T47D (cell line): ENCODE measurements at places on chromosomes 5 and 9.

GRCh38 chr5:40321514-40321913 lies 358.2 kb upstream of the PTGER4 start:
- DNase-seq, result no peak

DNA sequence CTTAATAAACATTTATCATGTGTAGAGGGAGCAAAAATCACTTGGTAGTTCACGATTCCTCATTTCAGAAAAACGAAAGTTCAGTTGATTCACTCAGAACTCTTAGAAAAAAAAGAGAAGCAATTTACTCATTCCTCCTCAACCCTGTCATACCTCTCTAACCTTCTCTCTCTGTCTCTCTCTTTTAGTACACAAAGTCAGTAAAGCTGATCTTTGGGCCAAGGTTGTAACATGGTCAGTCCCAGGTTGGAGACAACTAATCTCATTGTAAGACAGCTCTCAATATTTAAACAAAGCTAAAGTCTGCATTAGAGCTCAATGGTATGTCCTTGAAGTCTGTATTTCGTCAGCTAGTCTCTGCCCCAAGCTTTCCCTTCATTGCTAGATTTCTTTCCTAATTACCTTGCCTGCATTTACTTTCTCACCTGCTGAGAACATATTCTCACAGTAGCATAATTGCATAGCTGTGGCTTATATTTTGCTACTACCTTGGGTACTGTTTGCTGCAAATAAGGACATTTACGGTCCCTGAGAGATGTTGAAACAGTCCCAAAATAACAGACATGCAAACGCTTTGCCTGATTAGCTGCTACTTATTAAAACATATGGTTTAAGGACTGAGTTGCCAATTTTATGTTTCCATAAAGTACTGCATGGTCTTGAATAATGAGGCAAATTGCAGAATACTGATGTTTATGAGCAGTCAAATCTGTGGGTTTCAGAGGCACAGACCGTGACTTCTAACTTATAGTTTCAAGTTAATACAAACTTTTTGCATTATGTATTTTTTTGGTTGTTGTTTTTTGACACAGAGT lies 138.3 kb downstream of the GPBP1 start:
- DNase-seq, result no peak

DNA sequence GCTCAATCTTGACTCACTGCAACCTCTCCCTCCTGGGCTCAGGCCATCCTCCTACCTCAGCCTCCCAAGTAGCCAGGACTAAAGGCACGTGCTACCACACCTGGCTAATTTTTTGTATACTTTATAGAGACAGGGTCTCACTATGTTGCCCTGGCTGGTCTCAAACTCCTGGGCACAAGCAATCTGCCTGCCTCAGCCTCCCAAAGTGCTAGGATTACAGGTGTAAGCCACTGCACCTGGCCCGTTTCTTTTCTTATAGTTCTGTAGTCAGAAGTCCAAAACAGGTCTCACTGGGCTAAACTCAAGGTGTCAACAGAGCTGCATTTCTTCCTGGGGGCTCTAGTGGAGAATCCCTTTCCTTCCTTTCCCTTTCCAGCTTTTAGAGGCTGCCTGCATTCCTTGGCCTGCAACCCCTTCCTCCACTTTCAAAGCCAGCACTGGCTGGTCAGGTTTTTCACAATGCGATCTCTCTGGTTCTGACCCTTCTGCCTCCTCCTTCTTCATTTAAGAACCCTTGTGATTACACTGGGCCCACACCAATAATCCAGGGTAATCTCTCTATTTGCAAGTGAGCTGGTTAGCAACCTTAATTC lies 16.3 kb downstream of the IRF1 start:
- DNase-seq, result no peak

DNA sequence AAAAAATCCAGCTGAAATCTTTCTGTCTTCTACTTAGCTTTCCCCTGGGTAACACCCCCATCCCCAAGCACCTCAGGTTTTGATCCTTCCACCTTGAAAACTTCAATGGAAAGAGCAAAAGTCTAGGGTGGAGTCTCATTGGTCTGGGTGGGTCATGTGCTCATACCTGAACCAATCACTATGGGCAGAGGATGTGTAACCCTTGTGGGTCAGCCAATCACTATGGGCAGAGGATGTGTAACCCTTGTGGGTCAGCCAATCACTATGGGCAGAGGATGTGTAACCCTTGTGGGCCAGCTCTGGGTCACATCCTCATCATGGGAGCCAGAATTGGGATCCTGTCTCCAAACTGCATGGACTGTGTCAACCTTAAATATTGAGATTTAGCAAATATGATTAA lies 18.5 kb downstream of the NAIF1 start:
- no peak for DNase-seq

- no peak for DNase-seq
Observed at GRCh38 chr5:132822650-132823480, 7.6 kb downstream of the SHROOM1 start.

GRCh38 chr5:170945275-170945674 lies 83.5 kb downstream of the RANBP17 start:
- DNase-seq, result no peak

DNA sequence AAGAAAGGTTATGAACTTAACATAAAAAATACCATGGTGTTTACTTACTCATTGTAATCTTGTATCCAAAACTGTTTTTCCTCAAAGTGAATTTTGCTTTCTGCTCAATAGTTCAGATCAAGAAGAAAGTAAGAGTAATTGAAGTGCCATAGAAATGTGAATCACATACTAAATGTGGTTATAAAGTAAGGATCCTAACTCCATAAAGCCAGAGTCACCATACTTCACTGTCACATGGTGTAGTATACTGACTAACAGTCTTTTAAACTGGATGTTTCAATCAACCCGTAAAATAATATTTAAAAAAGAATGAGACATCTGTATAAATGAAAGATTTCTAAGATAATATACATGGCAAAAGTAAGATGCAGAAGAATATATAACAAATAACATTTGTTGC lies 72.1 kb downstream of the NIPBL start:
- DNase-seq, result no peak

GRCh38 chr9:100281676-100282387 lies 70.9 kb downstream of the TEX10 start:
- no peak for DNase-seq

GRCh38 chr5:58156361-58156760 lies 303.5 kb downstream of the PLK2 start:
- no peak for DNase-seq

DNA sequence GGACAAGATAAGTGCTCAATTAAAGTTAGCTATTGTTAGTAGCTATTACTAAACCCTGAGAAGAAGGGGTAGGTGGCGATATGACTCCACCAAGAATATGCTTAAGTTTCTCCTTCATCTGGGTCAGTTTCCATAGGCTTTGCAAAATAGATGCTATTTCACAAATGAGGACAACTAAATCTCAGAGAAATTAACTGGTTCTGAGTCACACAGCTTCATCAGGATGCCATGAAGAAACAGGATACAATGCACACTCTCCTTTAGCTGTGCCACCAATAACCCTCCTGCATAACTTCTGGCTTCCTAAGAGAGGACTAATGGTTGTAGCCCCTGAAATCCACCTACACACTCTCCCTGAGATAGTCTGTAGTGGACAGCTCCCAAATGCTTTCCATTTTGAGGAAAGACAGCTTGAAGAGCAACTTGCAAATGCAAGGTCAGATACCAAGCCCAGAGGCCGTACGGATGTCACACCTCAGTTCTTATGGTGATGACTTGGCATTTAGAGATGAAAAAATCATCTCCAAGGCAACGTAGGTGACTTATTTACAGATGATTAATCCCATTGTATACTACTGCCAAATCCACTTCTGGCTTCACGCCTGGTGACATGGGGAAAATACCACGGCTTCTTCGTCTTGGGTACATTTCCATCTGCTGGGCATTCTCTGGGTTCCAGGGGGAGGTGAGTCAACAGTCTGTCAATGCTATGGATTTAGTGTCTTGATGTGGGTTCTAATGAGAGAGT lies 251.4 kb upstream of the IL12B start:
- no peak for DNase-seq

DNA sequence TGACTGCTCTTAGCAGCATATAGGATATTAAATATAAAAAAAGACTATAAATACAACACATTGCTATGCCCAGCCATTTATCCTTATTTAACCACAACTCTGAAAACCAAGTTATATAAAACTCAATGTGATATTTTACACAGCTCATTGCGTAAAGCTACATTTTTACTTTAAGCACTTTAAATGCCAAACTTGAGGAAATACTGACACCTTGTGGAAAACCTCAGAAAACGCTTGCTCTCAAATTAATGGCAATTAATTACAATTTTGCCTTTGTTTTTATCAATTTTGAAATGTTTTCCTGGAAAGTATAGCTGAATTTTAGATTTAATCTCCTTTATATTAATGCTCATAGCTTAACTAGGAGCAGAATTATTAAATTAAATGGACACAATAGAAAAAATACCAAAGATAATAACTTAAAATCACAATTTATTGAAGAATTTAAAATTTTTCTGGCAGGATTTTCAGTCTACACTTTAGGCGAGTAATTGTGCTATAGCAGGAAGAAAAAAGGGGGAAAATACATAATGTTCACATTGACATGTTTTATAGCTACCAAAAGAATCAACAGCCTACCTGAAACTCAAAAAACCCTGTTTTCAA lies 25.2 kb upstream of the PLAC8L1 start:
- peak; percentile 51 for DNase-seq

GRCh38 chr9:13778631-13779030 lies 499.1 kb upstream of the MPDZ start:
- no peak for DNase-seq

DNA sequence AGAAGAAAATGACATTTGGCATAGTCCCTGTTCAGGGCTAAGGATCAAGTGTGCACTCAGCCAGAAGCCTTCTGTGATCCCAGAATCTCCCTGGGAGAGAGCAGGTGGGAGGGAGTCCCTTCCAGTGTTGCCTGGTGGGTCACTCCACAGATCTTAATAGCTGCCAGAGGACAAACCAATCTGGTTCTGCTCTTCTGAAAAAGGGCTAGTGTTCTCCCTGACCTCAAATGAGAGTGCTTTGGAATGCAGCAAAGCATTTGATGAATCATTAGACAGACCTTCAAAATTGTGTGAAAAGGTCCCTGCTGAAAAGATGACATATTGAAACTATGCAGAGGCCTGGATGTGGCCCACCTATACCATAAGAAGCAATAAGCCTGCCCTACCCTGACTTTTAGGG lies 339.7 kb downstream of the TMEM232 start:
- no peak for DNase-seq

- no peak for DNase-seq
Observed at GRCh38 chr5:20077186-20077585, 89.2 kb upstream of the CDH18 start.

- no peak for DNase-seq
Observed at GRCh38 chr5:88879724-88880123, 3.3 kb downstream of the MEF2C start.

DNA sequence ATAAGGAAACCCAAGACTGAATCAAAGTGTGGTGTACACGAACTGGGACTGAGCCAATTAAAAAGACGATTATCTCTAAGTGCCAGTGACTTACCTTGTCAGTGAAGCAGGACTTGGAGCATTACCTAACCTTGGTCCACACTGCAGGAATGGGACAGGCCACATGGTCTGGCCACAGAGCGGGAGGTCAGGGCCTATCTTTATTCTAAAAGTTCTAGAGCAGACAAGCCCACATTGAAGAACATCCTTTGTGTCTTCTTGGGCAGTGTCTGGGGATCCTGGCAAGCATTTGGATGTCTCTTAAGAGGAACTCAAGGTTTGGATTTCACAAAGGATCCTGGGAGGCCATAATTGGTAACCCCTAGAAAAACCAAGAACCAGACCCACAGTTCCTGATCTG lies 16.5 kb downstream of the SPRY4 start:
- DNase-seq, result no peak

DNA sequence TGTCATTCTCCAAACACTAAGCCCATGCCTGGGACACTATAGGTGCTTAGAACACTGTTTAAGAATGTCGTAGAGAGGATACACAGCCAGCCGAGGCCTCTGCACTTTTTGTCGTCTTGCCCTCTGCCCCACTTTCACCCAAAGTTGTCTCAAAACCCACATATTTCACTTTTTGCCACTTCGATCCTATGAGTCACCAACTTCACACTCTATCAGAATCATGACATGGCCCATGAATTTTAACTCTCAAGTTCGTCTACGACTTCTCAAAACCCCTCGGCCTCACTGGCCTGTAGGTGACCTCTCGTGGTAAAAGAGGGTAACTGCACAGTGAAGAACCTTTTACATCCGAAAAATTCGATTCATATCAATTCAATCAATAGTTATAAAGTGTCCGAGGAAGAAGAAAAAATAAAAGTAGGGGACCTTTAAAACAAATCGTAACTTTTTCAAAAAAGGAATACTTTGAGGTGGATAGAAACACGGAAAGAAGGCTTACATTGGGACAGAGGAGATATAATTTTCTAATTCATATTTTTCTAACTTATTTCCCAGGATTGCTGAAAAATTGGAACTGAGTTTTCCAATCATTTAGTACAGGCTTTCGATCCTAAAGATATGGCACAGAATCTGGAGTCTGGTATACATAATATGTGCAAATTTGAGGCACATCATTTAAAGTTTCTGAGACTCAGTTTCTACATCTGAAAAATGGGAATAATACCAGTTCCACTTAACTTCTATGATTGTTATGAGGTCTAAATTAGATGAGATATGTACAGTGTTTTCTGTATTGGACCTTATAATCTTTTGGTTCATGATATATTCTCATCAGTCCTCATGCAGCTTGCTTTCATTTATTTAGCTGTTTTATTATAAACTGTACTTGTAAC lies 122.6 kb downstream of the APBA1 start:
- DNase-seq, result peak; percentile 16

DNA sequence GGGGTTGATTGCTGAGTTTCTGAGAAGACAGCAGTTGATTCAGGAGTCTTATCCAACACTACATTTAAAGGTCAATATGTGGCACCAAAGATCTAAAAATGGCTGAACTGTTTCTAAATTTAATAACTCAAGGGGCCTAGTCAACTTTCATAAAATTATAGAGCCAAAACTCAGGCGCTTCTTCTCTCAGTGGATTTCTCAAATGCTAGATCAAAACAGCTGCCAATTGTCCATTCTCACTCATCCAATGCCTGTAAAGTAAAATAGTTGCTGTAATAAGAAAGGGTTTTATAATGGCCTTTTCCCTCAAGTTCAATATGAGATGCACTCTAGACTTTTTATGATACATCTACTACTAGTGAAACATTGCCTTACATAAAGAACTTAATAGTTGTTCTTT lies 26.5 kb downstream of the ADAMTSL1 start:
- DNase-seq, result no peak

GRCh38 chr5:54285686-54286085 lies 24.7 kb downstream of the ARL15 start:
- DNase-seq, result no peak

- DNase-seq, result no peak
Observed at GRCh38 chr5:160271836-160272235, 40.5 kb downstream of the CCNJL start.

DNA sequence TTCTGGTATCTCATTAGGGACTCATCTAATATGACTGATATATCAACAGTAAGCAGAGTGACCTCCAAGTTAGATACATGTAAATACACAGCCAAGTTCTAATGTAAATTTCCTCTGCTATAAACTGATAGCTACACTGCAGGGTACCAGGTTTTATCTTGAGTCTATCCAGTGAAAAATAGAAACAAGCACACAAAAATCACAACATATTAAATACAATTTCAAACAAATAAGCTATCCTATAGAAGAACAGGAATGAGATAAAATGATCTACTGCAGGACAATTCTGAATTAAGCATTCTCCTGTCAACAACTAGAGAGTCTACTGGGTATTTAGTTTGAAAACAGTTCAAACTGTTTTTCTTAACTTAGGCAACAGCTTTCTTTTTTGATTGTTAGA lies 42.7 kb downstream of the NR3C1 start:
- DNase-seq, result no peak
